Cardiac fibroblast (primary cell): ENCODE measurements at places on chromosomes 3 and 15.
A peak's percentile ranks its signal among the peaks of the same experiment; 100 is the strongest.

DNA sequence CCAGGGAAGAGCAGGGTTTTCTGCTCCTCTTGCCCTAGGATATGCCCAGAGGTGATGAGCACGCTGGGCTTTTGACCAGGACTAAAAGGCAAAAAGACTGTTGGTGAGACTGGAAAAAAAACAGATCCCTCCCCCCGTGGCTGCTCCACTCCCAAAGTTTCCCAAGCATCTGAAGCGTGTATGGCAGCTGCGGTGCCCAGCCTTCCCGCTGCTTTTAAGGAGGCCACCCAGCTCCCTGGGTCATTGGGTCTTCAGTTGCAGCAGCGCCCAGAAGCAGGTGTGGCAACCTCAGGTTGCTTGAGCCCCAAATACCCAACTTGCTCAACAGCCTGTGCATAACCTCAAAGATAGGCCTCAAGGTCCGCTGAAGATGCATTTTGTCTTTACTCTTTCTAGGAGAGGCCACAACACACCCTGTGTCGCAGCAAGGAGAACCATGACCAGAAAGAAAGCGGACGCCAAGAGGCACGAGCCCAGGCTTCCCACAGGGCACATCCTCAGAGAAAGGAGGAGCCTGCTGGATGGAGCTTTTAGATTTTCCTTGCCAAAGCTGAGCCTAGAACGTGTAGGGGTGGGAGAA lies 2.0 kb downstream of the SRGAP3 start:
- no peak for DNase-seq

- DNase-seq: peak; percentile 60
Observed at GRCh38 chr15:41695750-41696436, 35.7 kb downstream of the MGA start.

DNA sequence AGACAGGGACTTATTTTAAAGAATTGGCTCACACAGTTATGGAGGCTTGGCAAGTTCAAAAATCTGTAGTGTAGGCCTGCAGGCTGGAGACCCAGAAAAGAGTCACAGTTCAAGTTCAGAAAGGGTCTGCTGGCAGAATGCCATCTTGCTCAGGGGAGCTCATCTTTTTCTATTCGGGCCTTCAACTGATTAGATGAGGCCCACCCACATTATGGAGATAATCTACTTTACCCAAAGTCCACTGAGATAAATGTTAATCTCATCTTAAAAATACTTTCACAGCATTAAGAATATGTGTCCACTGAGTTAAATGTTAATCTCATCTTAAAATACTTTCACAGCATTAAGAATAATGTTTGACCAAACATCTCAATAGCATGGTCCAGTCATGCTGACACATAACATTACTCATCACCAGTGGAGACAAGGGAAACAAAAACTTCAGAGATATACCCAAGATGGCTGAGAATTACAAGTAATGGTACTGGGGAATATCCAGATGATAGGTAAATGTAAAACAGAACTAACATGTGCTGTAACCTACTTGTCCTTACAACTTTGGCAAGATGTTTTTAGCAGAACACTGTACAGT lies 74.3 kb upstream of the STAC start:
- no peak for DNase-seq

- DNase-seq: no peak
Observed at GRCh38 chr3:184642631-184643285, 69.1 kb downstream of the MAGEF1 start.

DNA sequence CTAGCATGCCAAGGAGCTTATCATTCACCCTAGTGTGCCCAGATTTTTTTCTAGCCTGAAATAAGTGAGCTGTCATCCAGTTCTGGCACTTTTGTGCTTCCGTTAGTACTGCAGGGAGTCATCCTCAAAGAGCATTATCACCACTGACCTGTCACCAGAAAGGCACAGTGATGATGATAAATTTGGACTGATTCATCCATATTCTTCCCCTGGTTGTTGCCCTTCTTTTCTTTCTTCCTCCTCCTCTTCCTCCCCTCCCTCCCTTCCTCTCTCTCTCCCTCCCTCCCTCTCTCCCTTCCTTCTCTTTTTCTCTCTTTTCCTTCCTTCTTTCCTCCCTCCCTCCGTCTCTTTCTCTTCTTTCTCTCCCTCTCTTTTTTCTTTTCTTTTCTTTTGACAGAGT lies 21.3 kb downstream of the SLC35G2 start:
- no peak for DNase-seq

DNA sequence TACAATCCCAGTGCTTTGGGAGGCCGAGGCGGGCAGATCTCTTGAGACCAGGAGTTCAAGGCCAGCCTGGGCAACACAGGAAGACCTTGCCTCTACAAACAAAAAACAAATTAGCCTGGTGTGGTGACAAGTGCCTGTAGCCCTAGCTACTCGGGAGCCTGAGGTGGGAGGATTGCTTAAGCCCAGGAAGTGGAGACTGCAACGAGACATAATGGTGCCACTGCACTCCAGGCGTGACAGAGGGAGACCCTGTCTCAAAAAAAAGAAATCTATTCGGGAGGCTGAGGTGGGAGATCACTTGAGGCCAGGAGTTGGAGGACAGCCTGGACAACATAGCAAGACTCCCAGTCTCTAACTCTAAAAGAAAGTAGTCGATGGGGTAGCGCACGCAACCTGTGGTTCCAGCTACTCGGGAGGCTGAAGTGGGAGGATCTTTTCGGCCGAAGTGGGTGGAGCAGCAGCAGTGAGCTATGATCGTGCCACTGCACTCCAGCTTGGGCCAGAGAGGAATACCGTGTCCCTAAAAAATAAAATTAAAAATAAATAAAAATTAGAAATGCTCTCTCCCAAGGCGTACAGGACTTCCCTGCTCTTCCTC lies 775 bp downstream of the C3orf33 start:
- DNase-seq: no peak

DNA sequence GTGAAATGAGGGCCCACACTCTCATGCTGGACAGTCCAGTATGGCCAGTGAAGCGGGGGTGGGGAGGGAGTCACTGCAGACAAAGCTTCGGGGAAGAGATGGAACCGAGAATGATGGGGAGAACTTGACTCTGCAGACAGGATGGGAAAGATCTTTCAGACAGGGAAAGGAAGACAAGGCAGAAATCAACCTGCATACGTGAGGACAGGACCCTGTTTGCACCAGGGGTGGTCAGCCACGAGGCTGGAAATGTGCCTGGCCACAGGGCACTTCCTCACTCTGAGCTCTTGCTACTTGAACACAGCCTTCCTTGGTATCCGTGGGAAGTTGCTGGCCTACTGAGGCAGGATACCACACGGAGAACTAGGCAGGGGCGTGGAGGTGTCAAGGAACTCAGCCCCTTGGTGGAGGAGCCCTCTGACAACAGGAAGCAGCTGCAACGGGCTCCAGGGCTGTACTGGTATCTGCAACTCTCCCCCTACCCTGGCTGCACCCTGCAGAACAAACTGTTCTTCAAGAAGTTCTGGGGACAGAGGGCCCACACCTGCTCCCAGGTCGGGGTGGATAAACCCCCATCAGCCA lies 9.3 kb upstream of the SRP14 start:
- no peak for DNase-seq

- peak; percentile 18 for DNase-seq
Observed at GRCh38 chr3:177944228-177944661, 592.0 kb upstream of the KCNMB2 start.

GRCh38 chr3:60388731-60389130 lies 862.5 kb downstream of the FHIT start:
- DNase-seq: no peak

DNA sequence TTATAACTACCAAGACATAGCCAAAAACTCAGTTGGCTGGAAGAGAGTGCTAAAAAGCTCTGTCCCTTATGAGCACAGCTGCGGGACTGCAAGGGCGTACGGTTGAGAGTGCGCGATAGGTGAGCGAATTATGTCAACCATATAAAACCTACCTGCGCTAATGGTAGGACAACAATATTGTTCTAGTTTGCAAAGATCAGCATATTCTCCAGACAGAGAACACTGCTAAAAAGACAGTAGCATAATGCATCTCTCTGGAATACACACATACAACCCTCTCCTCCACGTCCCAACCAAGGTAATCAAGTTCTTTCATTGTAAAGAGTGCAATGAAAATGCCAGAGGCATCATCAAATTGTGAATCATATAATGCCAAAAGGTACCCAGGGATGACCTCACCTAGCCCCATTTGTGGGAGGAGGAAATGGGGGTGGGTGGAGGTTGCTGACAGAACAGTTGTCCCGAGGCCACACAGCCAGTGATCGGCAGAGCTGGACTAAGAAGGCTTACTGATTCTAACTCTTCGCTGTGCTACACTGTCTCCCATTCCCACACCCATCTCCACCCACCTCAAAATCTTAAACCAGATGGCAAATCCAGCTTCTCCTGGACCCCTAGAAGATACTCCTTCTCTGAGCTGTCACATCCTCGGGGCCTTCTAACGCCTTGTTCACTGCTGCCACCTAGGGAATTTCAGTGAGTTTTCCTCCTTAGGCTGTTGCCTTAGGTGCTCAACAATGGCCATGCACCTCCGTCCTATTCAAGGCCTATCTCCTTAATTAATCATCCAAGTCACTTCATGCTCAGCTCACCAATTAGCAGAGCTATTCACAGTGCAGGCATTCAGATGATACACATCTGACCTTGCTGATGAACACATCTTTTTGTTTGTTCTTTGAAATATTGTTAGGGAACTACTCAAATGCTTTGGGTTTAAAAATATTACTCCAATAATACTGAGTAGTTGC lies 60.7 kb downstream of the RPL22L1 start:
- peak; percentile 90 for DNase-seq

DNA sequence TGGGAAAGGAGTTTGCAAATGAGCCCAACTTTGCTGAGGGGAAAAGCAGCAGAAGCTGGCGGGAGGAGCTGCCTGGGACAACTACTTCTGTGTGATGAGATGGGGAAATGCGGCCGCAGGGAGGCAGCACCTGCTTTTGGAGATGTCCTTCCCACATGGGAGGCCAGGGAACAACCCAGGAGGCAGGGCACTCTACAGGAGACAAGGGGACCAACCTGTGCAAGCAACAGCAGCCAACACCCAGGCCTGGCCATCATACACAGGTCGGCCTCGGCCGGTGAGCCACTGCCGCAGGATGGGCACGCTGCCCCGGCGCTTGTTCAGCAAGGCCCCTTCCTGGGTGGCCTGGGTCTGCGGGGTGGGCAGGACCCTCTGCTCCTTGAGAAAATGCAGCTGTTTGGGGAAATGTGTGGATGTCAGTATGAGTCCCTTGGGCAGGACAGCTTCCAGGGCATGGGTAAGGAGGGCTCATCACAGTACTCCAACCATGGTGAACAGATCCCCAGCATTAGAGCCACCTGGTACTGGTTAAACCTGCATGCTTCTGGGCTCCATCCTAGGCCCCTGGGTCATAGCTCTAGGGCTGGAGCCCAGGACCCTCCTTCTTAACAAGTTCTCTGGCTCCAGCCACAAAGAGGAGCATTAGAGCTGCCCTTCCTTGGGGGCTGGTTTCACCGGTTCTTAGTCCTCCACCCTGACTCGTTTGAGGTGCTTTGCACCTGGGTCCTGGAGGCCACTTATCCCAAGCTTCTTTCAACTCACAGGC lies 11.6 kb downstream of the EPB42 start:
- no peak for DNase-seq

GRCh38 chr3:60364475-60364874 lies 886.8 kb downstream of the FHIT start:
- DNase-seq: peak; percentile 3

GRCh38 chr3:123319760-123320159 lies 118.0 kb downstream of the SEC22A start:
- no peak for DNase-seq

DNA sequence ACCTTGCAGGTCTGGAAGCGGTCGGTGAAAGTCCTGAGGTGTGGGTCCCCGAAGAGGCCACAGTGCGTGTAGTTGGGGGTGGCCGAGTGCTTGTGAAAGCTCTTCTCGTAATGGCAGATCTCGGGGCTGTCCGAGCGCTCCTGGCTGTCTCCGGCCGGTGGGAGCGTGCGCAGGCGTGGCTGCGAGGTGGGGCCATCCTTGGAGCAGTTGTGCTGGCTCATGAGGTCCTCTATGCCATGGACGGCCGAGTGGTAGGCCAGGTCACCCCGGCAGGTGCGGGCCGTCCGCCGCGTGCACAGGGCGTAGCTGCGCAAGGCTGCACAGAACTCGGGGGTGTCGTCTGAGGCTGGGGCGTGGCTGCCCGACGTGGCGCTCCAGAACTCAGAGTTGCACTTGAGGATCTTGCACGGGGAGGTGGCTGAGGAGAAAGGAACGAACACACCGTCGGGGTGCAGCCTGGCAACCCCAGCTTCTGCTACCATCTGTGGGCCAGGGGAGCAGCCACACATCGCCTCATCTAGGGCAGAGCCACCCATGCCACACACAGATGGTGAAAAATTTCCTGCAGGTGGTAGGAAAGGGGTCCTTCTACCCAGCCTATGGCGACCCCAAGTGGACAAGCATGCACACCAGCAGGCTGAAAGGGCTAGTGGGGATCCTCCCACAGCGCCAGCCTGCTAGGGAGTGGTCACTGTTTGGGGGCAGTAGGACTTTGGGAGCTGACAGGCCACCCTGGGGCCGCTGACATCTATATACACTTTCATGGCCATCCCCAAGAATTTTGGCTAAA lies 36.7 kb downstream of the RGMA start:
- DNase-seq: no peak

DNA sequence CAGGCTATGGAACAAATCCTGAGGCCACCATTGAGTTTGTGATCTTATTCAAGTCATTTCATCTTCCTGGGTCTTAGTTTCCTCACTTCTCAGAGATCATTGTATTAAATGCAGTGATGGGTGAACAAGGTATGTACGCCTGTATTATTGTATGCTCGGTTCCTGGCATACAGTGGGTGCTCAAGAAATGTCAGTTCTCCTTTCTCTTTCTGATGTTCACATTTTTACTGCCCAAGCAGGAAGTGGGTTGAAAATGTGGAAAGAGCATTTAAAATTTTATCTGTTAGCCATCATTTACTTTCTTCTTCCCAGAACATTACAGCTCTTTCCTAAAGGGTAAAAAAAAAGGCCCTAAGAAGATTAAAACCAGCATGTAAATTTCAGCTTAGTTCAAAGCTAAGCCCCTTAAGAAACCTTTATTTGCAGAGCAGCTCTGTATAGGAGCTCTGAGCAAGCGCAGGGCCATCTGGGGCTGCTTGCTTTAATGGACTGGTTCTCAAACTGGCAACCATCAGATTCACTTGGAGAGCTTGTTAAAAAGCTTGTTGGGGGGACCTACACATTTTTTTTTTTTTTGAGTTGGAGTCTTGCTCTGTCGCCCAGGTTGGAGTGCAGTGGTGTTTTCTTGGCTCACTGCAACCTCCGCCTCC lies 179.4 kb downstream of the CHST2 start:
- no peak for DNase-seq

DNA sequence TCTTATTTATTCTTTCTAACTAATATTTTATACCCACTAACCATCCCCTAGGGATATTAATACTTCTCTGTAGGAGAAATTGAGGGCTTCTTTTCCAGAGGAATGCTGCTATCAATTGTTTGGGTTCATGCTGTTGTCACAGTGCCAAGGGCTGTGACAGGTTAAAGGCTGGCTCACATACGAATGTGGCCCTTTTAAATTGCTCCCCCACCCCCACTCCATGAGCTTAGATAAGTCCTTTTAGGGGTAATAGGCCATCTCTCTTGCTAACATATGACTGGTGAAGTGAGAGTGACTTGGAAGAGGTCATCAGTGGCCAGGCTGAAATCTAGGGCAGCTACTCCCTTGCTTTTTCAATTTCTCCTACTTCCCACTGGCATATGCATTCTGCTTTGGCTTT lies 121.9 kb upstream of the DPH6 start:
- DNase-seq: no peak
